ENCODE measurements at places on chromosomes 13 and 19. TPM values are rescaled to one million over a fixed set of nuclear protein-coding genes. Genes with fewer than 3 reads are reported as not detected.

PLIN5 gene
- total RNA-seq, result 4.5 TPM

GRCh38 chr19:8262431-8262830 is 45.7 kb downstream of the CD320 start:
- H3K27me3 ChIP-seq, result no peaks in the 10 kb centered on the region
- H3K4me3 ChIP-seq, result no peak overlapping the region
- H3K27ac ChIP-seq, result no peak overlapping the region
- DNase-seq, result no peak
- H3K36me3 ChIP-seq, result peaks cover 11% of the 10 kb centered on the region
- H3K4me1 ChIP-seq, result no peaks in the 10 kb centered on the region

- no peaks in the 10 kb centered on the region for H3K27me3 ChIP-seq
- DNase-seq, result peak; percentile 22
- H3K27ac ChIP-seq, result no peak overlapping the region
- no peak overlapping the region for H3K4me3 ChIP-seq
- peaks cover 5% of the 10 kb centered on the region for H3K36me3 ChIP-seq
These were observed 26.5 kb downstream of the ZNF607 start for GRCh38 chr19:37692956-37693620.

PLIN4 gene
- 0.07 TPM for total RNA-seq

MAG gene
- total RNA-seq, result 2.1 TPM

CCDC169 gene
- 6.9 TPM for total RNA-seq

GFY gene
- total RNA-seq, result 2.0 TPM

DNA sequence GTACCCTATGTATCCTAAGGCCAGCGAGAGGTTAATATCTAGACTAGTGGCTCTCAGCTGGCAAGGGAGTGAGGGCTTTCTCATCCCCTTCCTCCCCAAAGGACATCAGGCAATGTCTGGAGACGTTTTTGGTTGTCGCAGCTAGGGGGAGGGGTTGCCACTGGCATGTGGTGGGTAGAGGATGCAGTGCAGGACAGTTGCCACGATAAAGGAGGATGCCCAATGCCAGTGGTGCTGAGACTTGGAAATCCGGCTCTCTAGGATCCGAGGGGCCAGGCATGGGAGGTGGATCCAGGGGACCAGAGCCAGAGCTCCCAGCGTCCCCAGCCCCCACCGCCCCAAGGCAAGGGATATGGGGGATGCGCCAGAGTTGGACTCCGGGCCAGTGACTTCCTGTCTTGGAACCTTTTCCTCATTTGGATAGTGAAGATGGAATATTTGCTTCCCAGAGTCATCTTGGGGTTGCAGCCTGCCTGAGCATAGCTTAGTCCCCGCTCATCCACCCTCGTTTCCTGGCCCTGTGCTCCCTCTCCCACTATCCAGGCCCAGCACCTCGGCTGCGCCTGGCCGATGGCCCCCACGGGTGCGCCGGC is 4.9 kb downstream of the SSC5D start:
- H3K4me3 ChIP-seq, result no peak overlapping the region
- no peak for DNase-seq
- H3K4me1 ChIP-seq, result peaks cover 4% of the 10 kb centered on the region

CGB7 gene
- 8.3 TPM for total RNA-seq

LGALS7 gene
- not detected for total RNA-seq

PINLYP gene
- 9.2 TPM for total RNA-seq

- H3K4me3 ChIP-seq, result no peak overlapping the region
- no peaks in the 10 kb centered on the region for H3K36me3 ChIP-seq
- H3K27ac ChIP-seq, result no peak overlapping the region
- DNase-seq, result no peak
These were observed 10.8 kb downstream of the PAK4 start for GRCh38 chr19:39136225-39136940.

- no peaks in the 10 kb centered on the region for H3K27me3 ChIP-seq
- H3K27ac ChIP-seq, result no peak overlapping the region
- no peak for DNase-seq
- no peaks in the 10 kb centered on the region for H3K36me3 ChIP-seq
- H3K4me3 ChIP-seq, result no peak overlapping the region
These were observed 726.4 kb upstream of the GPC6 start for GRCh38 chr13:92500192-92500591.

- no peaks in the 10 kb centered on the region for H3K4me1 ChIP-seq
- peaks cover 59% of the 10 kb centered on the region for H3K27me3 ChIP-seq
- H3K36me3 ChIP-seq, result no peaks in the 10 kb centered on the region
- no peak for DNase-seq
- no peak overlapping the region for H3K27ac ChIP-seq
These were observed 19.4 kb upstream of the GSX1 start for GRCh38 chr13:27772651-27773425.

- no peak overlapping the region for H3K27ac ChIP-seq
- H3K27me3 ChIP-seq, result no peaks in the 10 kb centered on the region
- no peaks in the 10 kb centered on the region for H3K36me3 ChIP-seq
- no peak overlapping the region for H3K4me3 ChIP-seq
- H3K4me1 ChIP-seq, result no peaks in the 10 kb centered on the region
These were observed 859.1 kb downstream of the SLITRK6 start for GRCh38 chr13:84940167-84940566.

C13orf42 gene
- total RNA-seq, result not detected

DNA sequence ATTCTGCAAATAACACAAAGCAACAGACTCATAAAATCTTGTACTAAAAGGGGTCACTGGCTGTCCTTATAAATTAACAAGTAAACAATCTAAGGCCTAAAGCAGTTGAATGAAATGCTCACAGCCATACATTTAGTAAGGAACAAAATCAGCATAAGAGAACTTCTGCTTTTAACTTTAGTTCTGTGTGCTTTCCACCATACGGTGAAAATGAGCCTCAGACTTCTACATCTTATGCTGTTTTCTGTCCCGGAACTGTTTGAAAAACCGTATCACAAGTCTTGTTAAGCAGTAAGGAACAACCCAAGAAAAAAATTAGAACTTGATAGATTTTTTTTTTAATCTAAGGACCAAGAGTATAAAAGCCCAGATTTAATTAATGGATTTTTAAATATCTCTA is 549.1 kb upstream of the MIR17HG start:
- no peaks in the 10 kb centered on the region for H3K4me1 ChIP-seq
- H3K4me3 ChIP-seq, result no peak overlapping the region
- no peak overlapping the region for H3K27ac ChIP-seq

CPT1C gene
- total RNA-seq, result 29.0 TPM

GRCh38 chr13:20457670-20458069 is 68.0 kb downstream of the CRYL1 start:
- H3K4me3 ChIP-seq, result no peak overlapping the region
- no peak overlapping the region for H3K27ac ChIP-seq
- no peaks in the 10 kb centered on the region for H3K36me3 ChIP-seq
- H3K27me3 ChIP-seq, result no peaks in the 10 kb centered on the region
- H3K4me1 ChIP-seq, result peaks cover 8% of the 10 kb centered on the region

- H3K36me3 ChIP-seq, result no peaks in the 10 kb centered on the region
- H3K4me3 ChIP-seq, result no peak overlapping the region
- DNase-seq, result no peak
- H3K27me3 ChIP-seq, result no peaks in the 10 kb centered on the region
These were observed 24.2 kb upstream of the SLC7A10 start for GRCh38 chr19:33249740-33250366.

DNA sequence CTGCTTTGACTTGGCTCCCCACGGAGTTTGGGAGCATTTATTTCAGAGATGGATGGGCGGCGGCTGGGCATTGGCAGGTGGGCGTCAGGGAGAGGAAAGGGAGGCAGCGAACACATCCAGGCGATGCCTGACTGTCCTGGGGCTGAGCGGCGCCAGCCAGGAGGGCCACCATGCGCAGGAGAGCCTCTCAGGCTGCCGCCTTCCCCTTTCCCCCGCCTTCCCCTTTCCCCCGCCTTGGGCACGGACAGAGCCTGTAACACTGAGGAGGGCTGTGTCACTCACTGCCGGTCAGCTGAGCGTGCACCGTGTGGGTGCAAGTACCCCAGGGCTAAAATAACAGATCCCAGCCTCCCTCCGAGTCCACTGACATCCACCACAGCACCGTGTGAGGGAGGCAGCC is 11.4 kb downstream of the MCF2L start:
- no peaks in the 10 kb centered on the region for H3K36me3 ChIP-seq
- peaks cover 4% of the 10 kb centered on the region for H3K4me1 ChIP-seq
- H3K4me3 ChIP-seq, result no peak overlapping the region
- no peak for DNase-seq

DNA sequence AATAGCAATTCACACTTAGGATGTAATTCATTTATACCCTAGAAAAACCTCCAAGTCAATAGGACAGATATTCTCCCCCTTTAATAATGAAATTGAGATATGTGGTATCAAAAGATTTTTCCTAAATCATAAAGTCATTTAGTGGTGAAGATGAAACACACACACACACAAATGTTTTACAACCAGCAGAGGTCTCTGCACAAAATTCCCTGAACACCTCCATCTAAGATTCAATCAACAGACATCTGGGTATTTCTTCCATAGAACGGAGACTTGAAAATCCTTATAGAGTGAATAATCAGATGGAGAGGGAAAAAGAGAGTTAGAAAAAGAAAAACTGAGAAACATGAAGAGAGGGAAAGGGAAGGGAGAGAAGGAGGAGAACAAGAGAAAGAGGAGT is 52.8 kb downstream of the MYCBP2 start:
- no peaks in the 10 kb centered on the region for H3K27me3 ChIP-seq
- no peaks in the 10 kb centered on the region for H3K4me1 ChIP-seq

GRCh38 chr19:43704002-43704705 is 11.7 kb upstream of the IRGC start:
- no peak overlapping the region for H3K27ac ChIP-seq
- no peak overlapping the region for H3K4me3 ChIP-seq
- no peaks in the 10 kb centered on the region for H3K4me1 ChIP-seq
- H3K36me3 ChIP-seq, result no peaks in the 10 kb centered on the region
- H3K27me3 ChIP-seq, result peaks cover 7% of the 10 kb centered on the region

- no peaks in the 10 kb centered on the region for H3K4me1 ChIP-seq
- no peak overlapping the region for H3K27ac ChIP-seq
- DNase-seq, result no peak
These were observed 155.5 kb downstream of the TBC1D4 start for GRCh38 chr13:75326173-75327134.

DNA sequence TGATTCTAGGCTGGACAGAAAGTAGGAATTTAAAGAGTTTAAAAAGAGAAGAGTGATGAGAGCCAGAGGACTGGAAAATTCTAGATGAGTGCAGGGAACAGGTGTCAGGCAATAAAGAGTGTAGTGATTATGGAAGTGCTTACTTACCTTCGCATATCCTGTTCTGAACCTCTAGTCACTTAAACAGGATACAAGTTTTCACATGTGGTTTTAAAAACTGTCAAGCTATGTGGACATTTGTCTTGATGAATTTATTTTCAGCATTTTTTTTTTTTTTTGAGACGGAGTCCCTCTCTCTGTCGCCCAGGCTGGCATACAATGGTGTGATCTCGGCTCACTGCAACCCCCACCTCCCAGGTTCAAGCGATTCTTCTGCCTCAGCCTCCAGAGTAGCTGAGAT is 34.3 kb upstream of the IL17D start:
- no peak for DNase-seq
- no peak overlapping the region for H3K27ac ChIP-seq
- no peaks in the 10 kb centered on the region for H3K36me3 ChIP-seq
- H3K4me3 ChIP-seq, result no peak overlapping the region

FAM187B gene
- not detected for total RNA-seq

TIMM13 gene
- 76.7 TPM for total RNA-seq

- H3K36me3 ChIP-seq, result no peaks in the 10 kb centered on the region
- no peak overlapping the region for H3K27ac ChIP-seq
- no peaks in the 10 kb centered on the region for H3K4me1 ChIP-seq
- no peak for DNase-seq
These were observed 453.7 kb downstream of the GPC6 start for GRCh38 chr13:93680329-93680728.

GRCh38 chr19:13269348-13269747 is 119.1 kb downstream of the IER2 start:
- no peak for DNase-seq
- no peaks in the 10 kb centered on the region for H3K36me3 ChIP-seq
- no peak overlapping the region for H3K4me3 ChIP-seq
- H3K27ac ChIP-seq, result no peak overlapping the region
- H3K27me3 ChIP-seq, result no peaks in the 10 kb centered on the region

ZNF837 gene
- 9.1 TPM for total RNA-seq

SYT5 gene
- 0.53 TPM for total RNA-seq

GRCh38 chr13:99875391-99875790 is 96.2 kb downstream of the ZIC5 start:
- no peaks in the 10 kb centered on the region for H3K27me3 ChIP-seq
- no peaks in the 10 kb centered on the region for H3K36me3 ChIP-seq
- no peak overlapping the region for H3K27ac ChIP-seq
- no peak for DNase-seq

- H3K27me3 ChIP-seq, result no peaks in the 10 kb centered on the region
- H3K4me1 ChIP-seq, result no peaks in the 10 kb centered on the region
- H3K4me3 ChIP-seq, result no peak overlapping the region
- DNase-seq, result no peak
- H3K36me3 ChIP-seq, result no peaks in the 10 kb centered on the region
- H3K27ac ChIP-seq, result no peak overlapping the region
These were observed 66.8 kb upstream of the MED4 start for GRCh38 chr13:48161530-48162179.

- no peak overlapping the region for H3K4me3 ChIP-seq
- no peaks in the 10 kb centered on the region for H3K27me3 ChIP-seq
- no peaks in the 10 kb centered on the region for H3K4me1 ChIP-seq
- H3K36me3 ChIP-seq, result no peaks in the 10 kb centered on the region
These were observed 358.9 kb upstream of the NBEA start for GRCh38 chr13:34583181-34583580.

NLRP9 gene
- not detected for total RNA-seq

CPB2 gene
- total RNA-seq, result not detected

DNA sequence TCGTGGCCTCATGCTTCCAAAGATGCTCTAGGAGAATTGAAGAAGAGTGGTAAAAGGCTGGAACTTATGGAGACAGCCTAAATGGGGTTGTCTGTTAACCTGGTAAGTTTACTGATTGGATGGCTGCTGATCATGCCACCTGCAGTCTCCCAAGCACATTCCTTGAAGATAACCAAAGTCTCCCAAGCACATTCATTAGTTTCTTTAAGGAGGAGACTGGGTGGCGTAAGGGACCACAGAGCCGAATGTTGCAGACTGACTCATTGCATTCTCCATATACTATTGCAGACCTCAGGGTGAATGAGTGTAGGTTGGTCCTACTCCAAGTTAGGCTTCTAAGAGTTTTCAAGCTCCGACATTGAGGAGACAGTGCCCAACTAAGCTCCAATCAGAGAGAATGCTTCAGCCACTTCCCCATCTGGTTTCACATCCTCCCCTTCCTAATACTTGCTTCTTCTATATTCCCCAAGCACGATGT is at the start of gene IGFL3:
Gene IGFL3, minus strand, starts transcription at position 51 of the 478 bp plus-strand sequence. Its CDS starts 39 bp downstream, at position 12.
- no peaks in the 10 kb centered on the region for H3K4me1 ChIP-seq
- H3K4me3 ChIP-seq, result no peak within 1 kb of the TSS
- DNase-seq, result no peak
- no peaks in the 10 kb centered on the region for H3K36me3 ChIP-seq
- H3K27ac ChIP-seq, result no peak within 1 kb of the TSS

RNF17 gene
- not detected for total RNA-seq

OR10H4 gene
- total RNA-seq, result not detected

- peak within 1 kb of the TSS; percentile 86 for H3K4me3 ChIP-seq
- peak; percentile 86 for DNase-seq
- no peaks in the 10 kb centered on the region for H3K27me3 ChIP-seq
- H3K36me3 ChIP-seq, result peaks cover 2% of the 10 kb centered on the region
These were observed at the start of gene GEMIN7 for GRCh38 chr19:45079063-45079910. GEMIN7 (plus strand) TSS chr19:45079260; CDS start chr19:45090115, 10,855 bp downstream.

ELSPBP1 gene
- not detected for total RNA-seq
